NCI-H524 (cell line): ENCODE measurements at places on chromosomes 4 and X.

- DNase-seq = no peak
These were observed 566.7 kb downstream of the DMD start for GRCh38 chrX:32644476-32645245.

DNA sequence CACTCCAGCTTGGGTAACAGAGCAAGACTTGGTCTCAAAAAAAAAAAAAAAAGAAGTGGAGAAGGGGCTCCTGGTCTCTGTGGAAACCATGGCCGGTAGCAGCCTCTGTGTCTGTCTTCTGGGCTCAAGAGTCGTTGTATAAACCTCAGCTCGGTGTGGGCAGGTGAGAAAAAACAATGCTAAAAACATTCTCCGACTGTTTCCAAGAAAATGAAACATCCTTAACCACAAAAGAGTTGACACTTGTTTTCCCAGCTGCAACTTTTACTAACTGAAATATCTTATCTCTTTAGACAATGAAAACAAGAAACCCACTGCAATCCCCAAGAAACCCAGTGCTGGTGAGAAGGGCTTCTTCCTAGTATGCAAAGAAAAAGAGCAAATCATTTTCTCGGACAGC is 26.2 kb downstream of the CD99 start:
- DNase-seq = no peak

DNA sequence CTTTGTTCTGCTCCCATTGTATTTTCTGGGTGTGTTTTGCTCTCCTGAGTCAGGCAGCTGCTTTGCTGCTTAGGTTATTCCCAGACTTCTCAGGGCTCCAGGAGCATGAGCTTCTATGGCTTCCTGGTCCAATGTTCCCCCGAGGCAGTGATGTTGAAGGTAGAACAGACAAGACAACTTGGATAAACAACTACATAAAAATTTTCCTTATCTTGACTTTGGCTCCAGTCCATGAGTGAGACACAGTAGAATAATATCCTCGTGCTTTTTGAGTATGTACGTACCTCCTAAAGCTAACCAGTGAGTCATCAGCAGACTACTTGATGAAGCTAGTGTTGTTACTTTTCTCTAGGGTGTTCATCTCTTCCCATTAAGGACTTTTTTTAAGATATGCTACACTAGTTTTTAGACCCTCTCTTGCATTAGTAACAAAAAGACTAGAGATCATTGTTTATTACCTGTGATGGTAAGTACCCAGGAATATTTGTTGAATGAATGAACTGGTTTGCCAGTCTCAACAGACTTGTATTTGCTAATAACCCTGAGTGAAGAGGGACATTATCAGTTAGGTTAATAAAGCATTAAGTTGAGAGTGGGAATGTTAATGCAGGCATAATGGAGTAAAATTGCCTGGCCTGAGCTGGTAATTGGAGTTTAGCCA is 131.9 kb downstream of the FHIP1A start:
- DNase-seq = no peak

GRCh38 chrX:108516184-108516583 is 76.5 kb downstream of the COL4A5 start:
- no peak for DNase-seq

GRCh38 chr4:103786014-103786413 is 66.2 kb upstream of the TACR3 start:
- peak; percentile 4 for DNase-seq

GRCh38 chrX:124720532-124720931 is 374.2 kb downstream of the SH2D1A start:
- no peak for DNase-seq

DNA sequence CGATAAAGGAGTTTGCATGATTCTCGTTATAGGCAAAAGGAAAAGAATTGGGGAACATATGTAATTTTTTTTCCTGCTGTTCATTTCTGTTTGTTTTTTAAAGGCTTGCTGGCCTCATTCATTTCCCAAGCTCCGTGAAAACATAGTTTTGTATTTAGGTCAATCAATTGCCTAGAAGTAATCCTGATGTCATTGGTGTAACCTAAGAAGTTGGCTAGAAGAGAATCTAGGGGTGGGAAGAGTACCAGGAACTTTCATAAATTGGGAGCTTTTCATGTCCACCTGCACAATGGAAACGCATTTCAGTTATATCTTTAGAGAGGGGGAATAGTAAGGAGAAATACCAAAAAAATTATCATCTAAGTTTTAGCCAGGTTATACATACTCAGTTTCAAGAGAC is 3.8 kb downstream of the RAPGEF2 start:
- no peak for DNase-seq

GRCh38 chr4:114998316-114998715 is 115.1 kb downstream of the NDST4 start:
- DNase-seq = no peak

GRCh38 chr4:150579551-150580234 is 2.3 kb upstream of the MAB21L2 start:
- DNase-seq = no peak

GRCh38 chr4:181264893-181265292 is 978.3 kb upstream of the TENM3 start:
- DNase-seq = no peak

GRCh38 chr4:37757761-37758160 is 68.7 kb upstream of the PGM2 start:
- DNase-seq = no peak

GRCh38 chr4:45172636-45173035 is 446.3 kb upstream of the GNPDA2 start:
- no peak for DNase-seq

- no peak for DNase-seq
These were observed 52.3 kb upstream of the LSM6 start for GRCh38 chr4:146123231-146123630.

DNA sequence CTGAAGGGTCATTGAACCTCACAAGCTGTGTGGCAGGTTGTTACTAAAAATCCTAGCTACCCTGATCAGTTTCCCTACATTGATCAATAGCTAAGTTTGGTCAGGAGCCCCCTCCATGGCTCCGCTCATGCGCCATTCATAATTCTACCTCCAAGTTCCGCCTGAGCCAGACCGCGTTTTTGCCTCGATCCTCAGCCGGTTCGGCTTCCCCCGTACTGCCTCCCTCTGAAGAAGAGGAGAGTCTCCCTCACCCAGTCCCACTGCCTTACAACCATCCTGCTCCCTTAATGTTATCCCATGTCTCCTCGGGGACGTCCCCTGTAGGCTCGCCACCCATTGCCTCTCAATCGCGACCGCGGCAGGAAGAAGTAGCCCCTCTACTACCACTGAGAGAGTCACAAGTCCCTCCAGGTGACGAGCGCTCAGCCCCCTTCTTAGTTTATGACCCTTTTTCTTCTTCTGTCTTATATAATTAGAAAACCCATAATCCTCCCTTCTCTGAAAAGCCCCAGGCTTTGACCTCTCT is 158.2 kb downstream of the DEFB131A start:
- no peak for DNase-seq

DNA sequence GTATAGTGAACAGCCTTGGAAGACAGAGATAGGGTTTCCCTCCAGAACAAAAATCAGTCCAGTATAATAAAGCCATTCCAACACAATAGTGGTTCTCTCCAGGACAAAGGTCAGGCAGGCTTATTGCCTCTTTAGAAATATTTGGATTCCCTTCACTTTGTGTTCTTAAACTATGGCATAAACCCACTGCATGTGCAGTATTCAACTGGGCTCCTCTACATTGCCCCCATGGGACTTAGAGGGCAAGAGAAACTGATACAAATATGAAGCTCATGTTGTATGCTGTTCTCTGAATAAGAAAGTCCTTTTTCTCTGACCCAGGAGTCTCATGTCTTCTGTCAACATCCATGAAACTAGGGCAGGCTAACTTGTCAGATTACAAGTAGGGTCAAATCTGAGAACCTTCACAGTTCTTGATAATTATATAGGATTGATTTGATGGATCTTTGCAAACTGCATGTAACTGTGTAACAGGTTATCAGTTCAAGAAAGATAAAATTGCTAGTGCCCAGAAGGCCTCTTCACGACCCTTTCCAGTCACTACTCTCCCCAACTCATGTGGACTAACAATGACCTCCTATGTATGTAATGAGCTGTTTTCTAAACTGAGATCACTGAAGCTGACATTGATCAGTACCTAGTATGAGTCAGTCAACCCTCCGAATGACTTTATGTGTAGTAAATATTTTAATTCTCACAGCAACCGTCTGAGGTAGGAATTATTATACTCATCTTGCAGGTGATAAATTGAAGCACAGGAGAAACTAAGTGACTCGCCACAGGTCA is 31.9 kb upstream of the FAM9C start:
- DNase-seq = no peak

DNA sequence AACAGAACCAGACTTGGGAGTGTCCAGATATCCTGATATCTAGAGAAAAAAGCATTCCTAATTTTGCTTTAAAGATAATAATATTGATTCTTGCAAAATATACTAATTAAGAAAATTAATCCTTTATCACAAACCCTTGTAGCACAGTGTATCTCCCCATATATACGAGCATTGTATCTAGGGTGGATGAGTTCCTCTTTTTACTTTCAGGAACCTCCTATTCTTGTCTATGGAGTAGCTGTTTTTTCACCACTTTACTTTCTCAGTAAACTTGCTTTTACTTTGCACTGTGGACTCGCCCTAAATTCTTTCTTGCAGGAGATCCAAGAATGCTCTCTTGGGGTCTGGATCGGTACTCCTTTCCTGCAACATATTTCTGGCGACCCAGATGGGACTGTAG is 103.9 kb downstream of the GLUD2 start:
- DNase-seq = no peak

- DNase-seq = no peak
These were observed 8.9 kb downstream of the GPR174 start for GRCh38 chrX:79153348-79153747.

DNA sequence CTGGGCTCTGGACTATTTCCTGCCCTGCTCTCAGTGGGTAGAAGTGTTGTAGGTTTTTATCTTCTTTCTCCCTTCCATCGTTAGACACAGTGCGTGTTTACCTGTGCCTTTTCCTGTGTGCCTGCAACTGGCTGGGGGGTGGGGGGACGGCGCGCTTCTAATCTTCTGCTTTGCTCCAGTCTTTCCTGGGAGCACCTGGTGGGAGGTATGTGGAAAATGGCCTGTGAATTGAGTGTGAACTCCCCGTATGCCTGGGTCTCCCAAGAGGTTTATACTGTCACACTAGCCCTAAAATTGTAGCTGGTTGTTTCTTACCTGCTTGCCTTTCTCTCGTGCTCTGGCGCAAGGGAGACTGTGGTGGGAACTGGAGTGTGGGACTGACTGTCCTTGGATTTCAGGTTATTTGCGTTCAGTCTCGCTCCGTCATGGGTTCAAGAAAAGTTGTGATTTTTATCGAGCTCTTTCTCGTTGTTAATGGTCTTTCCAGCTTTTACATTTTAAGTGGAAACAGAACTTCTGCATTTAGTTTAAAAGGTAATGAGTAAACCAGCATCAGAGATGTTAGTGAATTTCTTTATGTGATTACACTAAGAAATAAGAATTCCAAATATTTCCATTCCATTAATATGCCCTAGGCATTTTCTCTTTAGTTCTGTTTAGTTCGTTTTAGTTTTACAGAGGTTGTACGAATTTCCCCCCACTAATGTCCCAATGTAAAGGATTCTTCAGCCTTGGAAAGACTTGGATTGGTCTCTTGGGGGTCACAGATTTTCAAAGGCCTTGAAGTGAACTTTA is 15.3 kb downstream of the MRPL1 start:
- no peak for DNase-seq

DNA sequence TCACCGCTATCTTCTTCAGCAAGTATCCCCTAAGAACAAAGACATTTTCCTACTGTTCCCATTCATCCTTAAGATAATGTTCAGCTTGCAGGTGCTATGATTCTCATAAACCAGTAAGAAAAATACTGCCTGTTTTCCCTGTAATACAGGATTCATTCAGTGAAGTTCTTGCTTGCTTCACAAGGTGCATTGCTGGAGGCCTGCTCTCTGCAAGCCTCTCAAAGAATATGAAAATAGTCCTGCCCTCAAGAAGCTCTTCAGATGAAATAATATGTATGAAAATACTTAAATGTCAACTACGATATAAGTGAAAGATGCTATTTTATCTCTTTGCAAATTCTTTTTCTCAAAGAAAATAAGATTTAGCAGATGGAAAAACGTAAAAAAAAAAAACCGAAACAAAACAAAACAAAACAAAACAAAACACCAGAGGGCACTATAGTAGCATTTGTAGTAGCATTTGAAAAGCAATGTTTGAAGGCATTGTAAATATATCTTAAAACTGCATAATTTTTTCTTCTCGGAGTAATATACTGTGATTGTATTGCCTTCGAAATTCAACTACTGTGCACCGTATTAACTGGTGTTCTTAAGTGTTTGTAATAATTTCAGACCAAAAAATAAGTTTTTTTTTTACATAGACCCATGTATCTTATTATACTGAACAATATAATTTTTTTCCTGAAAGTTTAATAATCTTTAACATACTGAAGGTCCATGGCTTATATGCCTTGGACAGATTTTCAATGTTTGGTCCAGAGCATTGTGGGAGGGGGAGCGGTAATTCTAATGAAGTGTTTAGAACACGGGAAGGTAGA is 26.0 kb downstream of the ADH4 start:
- DNase-seq = no peak

GRCh38 chr4:155774033-155774432 is 15.2 kb downstream of the GUCY1B1 start:
- DNase-seq = no peak

DNA sequence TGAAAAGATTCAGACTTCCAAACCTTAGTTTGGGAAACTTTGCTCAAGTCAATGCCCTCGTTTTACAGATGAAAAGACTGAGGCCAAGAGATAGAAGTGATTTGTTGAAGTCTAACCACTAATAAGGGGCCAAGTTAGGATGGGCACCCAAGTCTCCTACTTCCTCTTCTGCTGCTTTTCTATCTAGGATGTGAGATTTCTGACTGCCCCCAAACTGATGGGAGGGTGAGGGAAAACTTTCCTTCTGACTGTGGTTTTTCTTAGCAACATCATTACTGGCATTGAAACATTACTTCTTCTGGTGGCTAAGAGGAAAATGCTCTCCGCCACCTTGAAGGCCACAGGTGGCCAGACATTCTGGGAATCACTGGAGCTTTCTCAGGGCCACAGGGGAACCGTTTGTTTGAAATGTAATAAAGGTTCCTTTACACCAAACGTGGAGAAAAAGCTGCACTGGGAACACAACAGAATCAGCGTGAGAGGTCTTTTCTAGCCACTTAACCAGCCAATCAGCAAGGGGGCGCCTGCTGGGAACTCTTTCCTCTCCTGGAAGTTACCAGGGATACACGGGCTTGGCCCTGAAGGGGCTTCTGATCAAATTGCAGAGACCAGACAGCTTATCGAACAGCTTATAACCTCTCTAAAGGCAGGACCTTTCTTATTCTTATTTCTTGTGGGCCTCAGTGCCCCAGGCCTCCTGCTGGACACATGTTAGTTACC is 115.9 kb upstream of the TEX13D start:
- no peak for DNase-seq

DNA sequence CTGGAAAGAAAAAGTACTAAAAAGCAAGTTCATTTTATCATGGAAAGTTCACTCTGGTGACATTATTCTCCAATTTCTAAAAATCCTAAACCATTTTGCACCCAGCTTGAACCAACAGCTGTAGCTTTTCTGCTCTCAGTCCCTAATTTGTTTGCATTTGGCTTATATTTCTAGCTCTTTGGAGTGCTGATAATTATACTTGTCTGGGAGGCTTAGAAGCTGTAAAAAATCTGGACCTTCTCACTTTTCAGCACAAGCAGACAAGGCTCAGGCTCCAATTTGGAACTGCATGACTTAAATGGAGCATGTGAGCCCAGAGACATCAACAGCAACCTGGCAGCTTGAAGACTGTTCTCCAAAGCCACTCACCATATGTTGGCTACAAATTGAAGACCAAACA is 170.9 kb upstream of the PCDH18 start:
- peak; percentile 93 for DNase-seq
